ENCODE measurements at places on chromosomes 5 and 9.

DNA sequence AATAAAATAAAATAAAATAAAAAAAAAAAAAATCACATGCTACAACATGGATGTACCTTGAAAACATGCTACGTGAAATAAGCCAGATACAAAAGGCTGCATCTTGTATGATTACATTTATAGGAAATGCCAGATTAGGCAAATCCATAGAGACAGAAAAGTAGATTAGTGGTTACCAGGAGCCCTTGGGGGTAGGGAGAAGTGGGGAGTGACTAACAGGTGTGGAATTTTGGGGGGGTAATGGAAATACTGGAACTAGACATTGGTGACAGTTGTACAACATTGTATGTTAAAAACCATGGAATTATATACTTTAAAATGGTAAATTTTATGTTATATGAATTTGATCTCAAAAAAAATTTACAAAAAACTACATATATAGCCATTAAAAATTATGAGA, 47.3 kb downstream of the SLC1A1 start:
- no peak for DNase-seq

DNA sequence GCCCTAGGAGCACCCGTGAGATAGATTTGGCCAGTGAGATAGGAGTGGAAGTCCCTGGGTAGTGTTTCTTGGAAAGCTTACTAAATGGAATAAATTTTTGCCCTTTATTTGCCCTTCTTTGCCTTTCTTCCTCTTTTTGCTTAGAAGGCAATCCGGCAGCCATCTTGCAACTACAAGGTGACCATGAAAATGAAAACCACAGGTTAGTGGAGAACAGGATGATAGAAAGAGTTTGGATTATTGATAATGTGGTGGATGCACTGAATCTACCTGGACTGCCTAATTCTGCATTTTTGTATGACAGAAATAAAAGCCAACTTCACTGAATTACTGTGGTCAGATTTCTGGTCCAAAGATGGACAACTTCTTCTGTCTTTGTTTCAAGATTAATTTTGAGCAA, 33.2 kb downstream of the TARS1 start:
- DNase-seq = no peak

GRCh38 chr5:80190960-80191359, 64.9 kb downstream of the SERINC5 start:
- DNase-seq = no peak

GRCh38 chr5:57664700-57665099, 182.1 kb upstream of the ACTBL2 start:
- no peak for DNase-seq

- no peak for DNase-seq
Observed at GRCh38 chr5:40191150-40191549, 488.6 kb upstream of the PTGER4 start.

GRCh38 chr5:135569755-135570452, 8.9 kb downstream of the CXCL14 start:
- no peak for DNase-seq

Data from activated naive CD4-positive, alpha-beta T cell (primary cell).